Caudate nucleus (tissue), 63 donors: ENCODE measurements at places on chromosomes 12 and 14.
A peak's percentile ranks its signal among the peaks of the same experiment; 100 is the strongest.

GRCh38 chr14:105894125-105894977, 368.0 kb downstream of the TMEM121 start:
- DNase-seq: no peak

DNA sequence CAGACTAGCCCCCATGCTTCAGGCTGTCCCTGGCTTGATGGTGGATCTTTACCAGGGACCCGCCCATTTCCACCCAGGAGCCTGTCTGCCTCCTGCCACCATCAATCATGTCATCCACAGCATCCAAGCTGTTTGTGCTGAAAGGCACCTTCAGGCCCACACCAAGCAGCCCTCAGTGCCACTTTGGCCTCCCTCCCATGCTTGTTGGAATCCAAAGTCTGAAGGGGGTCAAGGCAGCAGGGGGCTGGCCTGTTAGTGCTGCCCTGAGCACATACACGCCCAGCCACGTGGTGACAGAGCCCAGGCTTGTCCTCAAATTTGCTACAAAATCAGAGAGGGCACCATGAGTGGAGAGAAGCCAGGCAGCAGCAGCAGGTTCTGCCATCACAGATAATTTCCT, 1146.8 kb downstream of the FSCB start:
- DNase-seq: no peak

GRCh38 chr14:84520711-84521338, 1009.1 kb upstream of the FLRT2 start:
- DNase-seq: no peak

- no peak for DNase-seq
These were observed 96.7 kb downstream of the CHST11 start for GRCh38 chr12:104553421-104553820.

- DNase-seq: no peak
These were observed 21.3 kb upstream of the TCP11L2 start for GRCh38 chr12:106281056-106281782.

- no peak for DNase-seq
These were observed 604.6 kb upstream of the MGAT4C start for GRCh38 chr12:86860776-86861175.

DNA sequence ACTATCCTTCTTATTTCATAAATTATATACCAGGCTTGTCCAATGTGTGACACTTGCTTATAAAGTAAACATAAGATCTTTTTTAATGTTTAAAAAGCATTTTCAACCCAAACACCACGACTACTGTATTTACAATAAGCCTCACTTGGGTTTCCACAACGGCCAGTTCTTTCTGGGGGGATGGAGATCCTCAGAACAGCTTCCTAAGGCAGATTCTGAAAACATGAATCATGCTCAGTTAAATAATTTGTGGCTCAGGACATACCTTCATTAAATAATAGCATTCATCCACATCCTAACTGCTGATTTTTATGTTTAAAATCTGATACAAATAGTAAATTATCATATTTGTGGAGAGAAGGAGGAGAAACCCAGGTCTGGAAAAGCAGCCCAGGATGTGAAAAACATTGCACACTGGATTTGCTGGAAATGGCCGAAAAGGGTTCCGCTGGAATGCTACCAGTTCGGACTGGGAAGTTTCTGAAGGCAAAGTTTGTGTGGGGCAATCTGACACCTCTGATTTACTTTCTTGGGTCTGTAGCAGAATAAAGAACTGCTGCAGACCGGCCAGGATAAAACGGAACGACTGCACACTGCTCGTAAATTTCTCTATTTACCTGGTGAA, 597 bp downstream of the GLT8D2 start:
- no peak for DNase-seq

GRCh38 chr14:75176142-75176820, at the start of gene TMED10:
Gene TMED10, minus strand, starts transcription at chr14:75176612. Its CDS starts 33 bp downstream, at chr14:75176579.
- peak; percentile 81 for DNase-seq

DNA sequence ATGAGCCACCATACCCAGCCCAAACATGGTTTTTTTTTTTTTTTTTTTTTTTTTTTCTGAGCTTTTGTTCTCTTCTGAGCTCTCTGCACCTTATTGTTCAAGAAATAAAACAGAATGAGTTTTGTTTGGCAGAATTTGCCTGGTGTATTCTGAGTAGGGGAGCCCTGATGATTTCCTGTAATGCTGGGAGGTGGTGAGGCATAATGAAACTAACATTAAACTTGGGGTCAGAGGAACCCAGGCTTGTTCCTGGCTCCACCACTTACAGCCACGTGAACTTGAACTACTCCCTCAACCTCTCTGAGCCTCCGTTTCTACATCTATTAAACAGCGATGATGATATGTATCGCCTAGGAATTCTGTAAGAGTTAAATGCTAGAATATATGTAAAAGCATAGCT, 276.3 kb upstream of the CRY1 start:
- DNase-seq: no peak

- no peak for DNase-seq
These were observed 780.2 kb upstream of the SEL1L start for GRCh38 chr14:82313889-82314288.

DNA sequence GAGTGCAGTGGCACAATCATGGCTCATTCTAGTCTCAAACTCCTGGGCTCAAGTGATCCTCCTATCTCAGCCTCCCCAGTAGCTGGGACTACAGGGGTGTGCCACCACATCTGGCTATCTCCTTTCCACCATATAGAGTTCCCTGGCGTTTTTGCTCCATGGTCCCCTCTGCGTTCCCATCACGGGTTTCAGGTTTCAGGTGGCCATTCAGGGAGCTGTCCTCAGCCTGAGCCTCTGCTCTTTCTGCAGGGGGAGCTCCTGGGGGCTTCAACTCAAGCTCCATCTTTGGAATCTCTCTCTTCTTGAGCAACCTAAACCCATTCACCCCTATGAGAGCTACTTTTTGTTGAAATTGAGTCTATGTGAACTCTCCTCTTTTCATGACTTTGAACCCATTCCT, 11.6 kb downstream of the SMIM41 start:
- DNase-seq: no peak

- DNase-seq: no peak
These were observed 6.3 kb upstream of the PIP4K2C start for GRCh38 chr12:57584690-57585089.

DNA sequence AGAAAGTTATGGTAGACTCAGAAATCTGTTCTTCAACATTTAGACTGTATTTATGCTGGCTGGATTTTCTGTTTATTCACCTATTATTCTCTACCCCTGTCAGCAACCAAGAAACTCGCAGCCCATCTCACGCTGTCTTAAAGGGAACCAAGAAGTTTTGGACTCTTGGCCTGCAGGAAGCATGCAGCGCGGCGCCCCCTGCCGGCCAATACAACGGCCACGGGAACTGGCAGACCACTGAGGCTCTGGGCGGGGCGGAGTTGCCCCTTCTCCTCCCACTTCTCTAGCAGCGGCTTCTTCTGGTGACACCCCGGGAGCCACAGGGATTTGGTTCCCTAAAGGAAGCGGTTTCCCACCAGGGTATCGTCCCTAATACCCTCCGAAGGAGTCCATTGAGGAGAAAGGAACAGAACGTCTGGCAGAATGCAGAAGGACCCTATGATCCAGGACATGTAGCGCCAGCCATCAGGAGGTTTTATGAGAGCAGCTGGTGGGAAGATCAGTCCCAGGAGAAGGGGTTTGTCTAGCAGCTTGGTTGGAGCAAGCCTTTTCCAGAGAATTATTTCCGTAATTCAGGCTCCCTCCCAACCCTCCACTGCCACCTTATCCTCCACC, 21.0 kb upstream of the RNASE2 start:
- DNase-seq: no peak

GRCh38 chr12:105428793-105429395, 98.4 kb downstream of the C12orf75 start:
- DNase-seq: no peak

- no peak for DNase-seq
These were observed 1.0 kb upstream of the CDK17 start for GRCh38 chr12:96401076-96401871.

- DNase-seq: no peak
These were observed 26.8 kb downstream of the KLRK1 start for GRCh38 chr12:10362828-10363657.

- DNase-seq: no peak
These were observed 112.5 kb downstream of the MED13L start for GRCh38 chr12:116165036-116165425.

GRCh38 chr14:84959851-84960520, 570.0 kb upstream of the FLRT2 start:
- DNase-seq: no peak

GRCh38 chr12:93591137-93591868, 18.8 kb downstream of the SOCS2 start:
- DNase-seq: no peak

GRCh38 chr14:95346820-95347219, 27.1 kb upstream of the CLMN start:
- no peak for DNase-seq

DNA sequence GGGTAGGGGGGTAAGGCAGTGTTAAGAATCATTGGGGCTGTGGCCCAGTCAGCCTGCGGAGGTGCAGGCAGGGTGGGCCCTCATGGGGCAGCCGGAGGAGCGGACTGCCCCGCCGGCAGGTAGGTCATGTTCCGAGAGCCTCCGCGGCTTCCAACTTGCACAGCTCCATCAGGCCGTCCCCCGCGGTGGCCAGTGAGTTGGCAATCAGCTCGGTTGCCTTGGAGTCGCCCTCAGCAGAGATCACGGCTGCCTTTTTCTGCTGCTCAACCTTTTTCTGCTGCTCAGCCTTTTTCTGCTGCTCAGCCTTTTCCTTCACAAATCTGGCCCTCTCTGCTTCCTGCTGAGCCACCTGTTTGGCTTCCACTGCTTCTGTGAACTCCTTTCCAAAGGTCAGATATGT, 41.1 kb upstream of the CSRNP2 start:
- no peak for DNase-seq

GRCh38 chr12:50862316-50862715, 19.6 kb downstream of the TMPRSS12 start:
- DNase-seq: no peak

DNA sequence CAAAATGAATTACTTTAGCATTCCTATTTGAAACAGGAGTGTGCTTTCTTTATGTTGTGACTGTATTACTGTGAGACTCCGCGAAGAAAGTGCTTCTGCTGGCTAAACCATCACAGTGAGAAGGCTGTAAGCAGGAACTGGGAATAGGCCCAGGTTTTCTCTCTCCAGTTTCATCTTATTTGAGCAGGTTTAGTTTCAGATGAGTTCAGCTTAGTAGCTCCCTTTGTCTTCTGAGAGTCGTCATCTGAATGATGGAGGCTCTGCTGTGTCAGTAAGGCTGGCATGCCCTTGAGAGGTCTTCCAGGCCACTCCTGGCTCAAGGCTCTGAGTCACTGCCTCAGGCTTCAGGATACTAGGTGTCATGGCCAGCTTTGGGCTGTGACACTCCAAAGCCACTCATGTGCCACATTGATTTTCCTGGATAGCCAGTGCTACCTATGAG, 205.6 kb upstream of the RGS6 start:
- no peak for DNase-seq

GRCh38 chr12:9051158-9051550, 61.8 kb downstream of the KLRG1 start:
- DNase-seq: no peak

- no peak for DNase-seq
These were observed 33.7 kb downstream of the VWF start for GRCh38 chr12:6090803-6091202.

- no peak for DNase-seq
These were observed 76.6 kb downstream of the SINHCAF start for GRCh38 chr12:31249356-31249755.

DNA sequence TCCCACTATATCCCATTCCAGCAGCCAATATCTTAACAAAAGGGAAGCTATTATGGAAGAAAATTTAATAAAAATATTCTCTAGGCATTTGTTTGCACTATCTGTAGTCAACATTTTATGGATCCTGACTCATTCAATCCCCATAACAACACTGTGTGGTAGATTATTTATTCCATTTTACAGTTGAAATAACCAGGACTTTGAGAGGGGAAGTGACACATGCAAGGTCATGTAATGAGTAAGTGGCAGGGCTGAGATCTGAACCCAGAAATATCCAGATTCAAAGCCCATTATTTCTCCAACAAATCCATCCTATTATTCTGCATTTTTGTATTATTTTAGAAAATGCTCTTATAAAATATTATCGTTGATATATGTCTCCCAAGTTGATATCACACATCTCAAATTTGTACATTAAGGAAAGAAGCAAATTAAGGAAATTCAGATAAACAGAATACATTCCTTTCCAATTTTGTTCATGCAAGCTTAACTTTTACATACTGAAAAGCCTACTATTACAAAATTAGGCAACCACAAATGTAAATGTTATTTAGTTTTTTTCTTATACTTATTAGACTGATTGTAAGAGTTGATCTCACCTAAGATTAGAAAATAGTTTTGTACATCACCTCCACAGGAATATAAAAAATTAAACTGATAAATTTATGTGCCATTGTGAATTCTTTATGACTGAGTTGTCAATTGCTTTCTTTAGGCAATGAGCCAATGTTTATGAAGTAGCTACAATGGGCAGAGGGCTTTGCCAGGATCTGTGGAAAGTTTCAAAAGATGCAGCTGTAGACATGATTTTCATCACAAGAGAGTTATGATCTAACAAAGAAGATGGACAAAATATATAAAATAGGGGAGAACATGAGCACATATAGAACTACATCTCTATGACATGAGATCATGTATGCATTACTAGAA, 55.1 kb upstream of the E2F7 start:
- DNase-seq: no peak

DNA sequence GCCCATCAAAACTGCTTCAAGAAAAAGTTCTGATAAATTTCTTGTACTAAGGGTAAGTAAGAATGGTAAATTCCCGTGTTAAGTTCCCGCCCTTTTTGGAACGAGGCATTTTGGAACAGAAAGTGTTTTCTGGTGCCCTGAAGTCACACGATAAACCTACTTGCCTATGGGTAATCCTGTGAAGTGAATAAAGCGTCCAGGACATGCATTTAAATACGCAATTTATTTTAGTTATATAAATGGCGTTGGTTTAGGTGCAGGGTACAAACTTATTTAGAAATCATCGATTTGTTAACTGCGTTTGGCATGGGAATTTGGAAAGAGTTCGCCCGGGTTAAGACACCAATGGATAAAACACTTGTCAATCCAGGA, 715 bp upstream of the RAP1B start:
- DNase-seq: no peak

GRCh38 chr12:116015525-116015924, 262.0 kb downstream of the MED13L start:
- no peak for DNase-seq

- DNase-seq: no peak
These were observed 74.9 kb upstream of the ATP2B1 start for GRCh38 chr12:89783359-89784060.

DNA sequence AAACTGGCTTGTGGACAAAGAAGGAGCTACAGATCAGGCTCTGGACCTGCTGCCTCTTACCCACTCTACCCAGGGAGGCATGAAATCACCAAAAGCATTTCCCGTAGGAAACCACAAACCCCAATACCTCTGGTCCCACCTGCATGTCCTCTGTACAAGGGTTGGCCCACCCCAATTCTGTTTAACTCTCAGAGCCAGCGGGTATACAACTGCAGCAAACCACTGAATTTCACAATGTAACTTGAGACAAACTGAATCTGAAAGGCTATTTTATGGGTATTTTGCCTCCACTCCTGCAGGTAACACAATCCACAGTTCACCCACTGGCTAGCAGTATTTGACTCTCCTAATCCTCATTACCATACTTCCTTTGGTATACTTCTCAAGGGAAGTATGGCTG, 16.5 kb downstream of the SIX1 start:
- no peak for DNase-seq

- DNase-seq: no peak
These were observed 35.8 kb downstream of the VEZT start for GRCh38 chr12:95253386-95253785.

GRCh38 chr14:71529848-71530247, 402.4 kb upstream of the RGS6 start:
- no peak for DNase-seq

- no peak for DNase-seq
These were observed 15.3 kb upstream of the SPSB2 start for GRCh38 chr12:6888360-6888759.
